ENCODE measurements at places on chromosomes 7 and 10. TPM values are rescaled to one million over a fixed set of nuclear protein-coding genes. Genes with fewer than 3 reads are reported as not detected.

The LRRC72 gene
- not detected for total RNA-seq

The PALD1 gene
- total RNA-seq, result 0.71 TPM

The ACTL6B gene
- total RNA-seq, result not detected

The MSANTD7 gene
- 7.0 TPM for total RNA-seq

The AEBP1 gene
- 1.6 TPM for total RNA-seq

The MYH16 gene
- 1.2 TPM for total RNA-seq

The ZPBP gene
- not detected for total RNA-seq

The ATP5MK gene
- total RNA-seq, result 356 TPM

The CD36 gene
- total RNA-seq, result 4.1 TPM

The ANKRD30A gene
- total RNA-seq, result not detected

The TMEM184A gene
- total RNA-seq, result 23.9 TPM

The TEX36 gene
- total RNA-seq, result not detected

The SEMA4G gene
- total RNA-seq, result 1.2 TPM

The SPDYE1 gene
- total RNA-seq, result not detected

The PON3 gene
- not detected for total RNA-seq

The ANKRD61 gene
- not detected for total RNA-seq

The PRPS1L1 gene
- not detected for total RNA-seq

The MPP7 gene
- total RNA-seq, result 12.1 TPM

The NFE2L3 gene
- 11.4 TPM for total RNA-seq

The CRTAC1 gene
- not detected for total RNA-seq

The BBS9 gene
- 5.7 TPM for total RNA-seq

The NAT16 gene
- total RNA-seq, result not detected

The MBLAC1 gene
- 2.1 TPM for total RNA-seq

The HACD1 gene
- total RNA-seq, result 17.8 TPM

The IRF5 gene
- total RNA-seq, result 19.5 TPM

The GJD4 gene
- total RNA-seq, result not detected

The IGF2BP3 gene
- 28.0 TPM for total RNA-seq

The FXYD4 gene
- not detected for total RNA-seq

The PNLIPRP1 gene
- total RNA-seq, result not detected

The LIPK gene
- total RNA-seq, result 1.4 TPM

The SLC18A2 gene
- not detected for total RNA-seq

The CDH23 gene
- total RNA-seq, result 0.35 TPM

The DPP6 gene
- not detected for total RNA-seq

The AKR1C8 gene
- total RNA-seq, result not detected

The TLX1 gene
- total RNA-seq, result 2.2 TPM

The MLXIPL gene
- total RNA-seq, result 0.09 TPM

The FAM237B gene
- not detected for total RNA-seq

The IFIT1B gene
- total RNA-seq, result not detected

The VSTM2A gene
- not detected for total RNA-seq

The HSPA12A gene
- total RNA-seq, result 1.5 TPM
